ENCODE measurements at places on chromosomes 3 and 15.

DNA sequence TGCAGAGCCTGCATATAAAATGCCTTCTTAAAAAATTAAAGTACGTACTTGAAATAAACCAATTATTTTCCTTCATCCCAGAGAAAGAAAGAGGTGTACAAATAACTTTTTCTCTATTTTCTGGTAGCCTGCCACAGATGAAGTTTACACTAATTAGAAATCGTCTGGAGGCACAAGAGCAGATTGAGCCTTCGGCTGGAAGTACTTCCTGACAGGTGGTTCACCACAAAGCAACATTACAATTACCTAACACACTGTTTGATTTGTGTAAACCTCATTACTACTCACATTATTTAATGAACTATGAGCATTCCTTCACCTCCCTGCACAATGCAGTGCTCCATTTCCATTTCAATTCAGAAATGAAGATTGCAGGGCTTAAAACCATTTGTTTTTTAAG is 856.1 kb downstream of the SI start:
- DNase-seq: no peak

DNA sequence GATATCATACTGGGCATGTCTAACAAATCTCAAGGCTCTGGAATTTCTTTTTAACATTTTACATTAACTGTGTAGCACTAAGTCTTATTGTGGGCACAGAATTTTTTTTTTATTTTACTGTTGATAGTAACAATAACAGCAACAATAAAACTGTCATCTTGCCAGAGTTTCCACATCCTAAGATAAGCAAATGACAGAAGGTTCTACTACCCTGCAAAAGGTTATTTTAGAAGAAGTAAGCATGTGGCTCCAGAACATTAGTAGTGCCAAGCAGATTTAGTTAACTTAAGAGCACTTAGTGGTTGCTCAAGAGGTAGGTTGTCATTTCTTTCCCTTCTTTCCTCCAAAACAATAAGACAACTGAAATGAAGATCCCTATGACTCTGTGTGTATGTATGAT is 743.0 kb upstream of the CBLB start:
- no peak for DNase-seq

DNA sequence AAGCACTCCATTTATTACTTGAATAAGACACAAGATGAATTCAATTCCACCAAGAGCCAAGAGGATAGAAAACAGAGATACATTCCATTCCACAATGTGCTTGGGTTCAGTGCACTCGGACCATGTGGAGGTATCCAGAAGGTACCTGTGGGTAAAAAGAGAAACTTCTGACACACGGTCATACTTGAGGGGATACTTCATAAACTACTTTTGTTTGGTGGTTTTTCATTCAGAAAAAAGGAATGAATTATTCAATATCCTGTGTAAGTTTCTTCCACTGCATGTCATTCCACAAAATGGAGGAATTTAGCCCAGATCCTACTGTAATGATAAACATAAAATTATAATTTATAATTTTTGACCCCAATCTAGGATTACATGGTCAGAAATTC is 5.7 kb downstream of the TM4SF1 start:
- DNase-seq: no peak

GRCh38 chr3:124793054-124793739 is 62.9 kb downstream of the UMPS start:
- peak; percentile 49 for DNase-seq

DNA sequence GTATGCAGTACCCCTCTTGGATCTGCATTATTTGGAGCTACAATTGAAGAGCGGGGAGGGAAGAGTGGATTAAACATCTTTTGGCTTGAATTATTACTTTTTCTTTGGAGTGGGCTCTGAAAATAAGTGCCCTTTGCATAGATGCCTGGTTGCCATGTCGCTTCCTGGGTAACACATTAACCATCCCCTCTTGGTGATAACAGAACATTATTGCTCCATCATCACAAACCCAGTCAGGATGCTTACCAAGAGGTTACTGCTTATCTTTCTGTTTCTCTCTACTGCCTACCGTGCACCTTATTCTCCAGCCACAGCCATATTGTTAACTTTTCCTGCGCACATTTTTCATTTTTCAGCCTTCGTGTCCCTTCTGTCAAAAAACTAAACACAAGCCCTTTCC is 42.7 kb upstream of the CLRN1 start:
- no peak for DNase-seq

DNA sequence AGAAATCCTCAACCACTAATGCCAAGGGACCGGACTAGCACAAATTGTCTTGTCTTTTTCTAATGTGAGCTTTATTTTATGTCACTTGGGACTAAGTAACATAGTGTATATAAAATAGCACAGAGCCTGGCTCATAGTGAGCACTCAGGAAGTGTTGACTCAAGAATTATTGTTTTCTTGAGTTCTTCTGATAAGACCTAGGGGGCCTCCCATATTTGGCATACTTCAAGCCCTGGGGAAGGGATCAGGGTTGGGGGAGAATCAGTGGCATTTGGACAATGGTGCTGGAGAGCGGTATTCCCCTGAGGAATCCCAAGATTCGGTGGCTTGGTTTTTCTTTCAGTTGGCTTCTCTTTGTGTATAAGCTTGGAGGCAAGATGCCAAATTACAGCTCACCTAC is 19.4 kb downstream of the ZNF80 start:
- no peak for DNase-seq

GRCh38 chr3:65338571-65338970 is 650.8 kb upstream of the ADAMTS9 start:
- DNase-seq: no peak

DNA sequence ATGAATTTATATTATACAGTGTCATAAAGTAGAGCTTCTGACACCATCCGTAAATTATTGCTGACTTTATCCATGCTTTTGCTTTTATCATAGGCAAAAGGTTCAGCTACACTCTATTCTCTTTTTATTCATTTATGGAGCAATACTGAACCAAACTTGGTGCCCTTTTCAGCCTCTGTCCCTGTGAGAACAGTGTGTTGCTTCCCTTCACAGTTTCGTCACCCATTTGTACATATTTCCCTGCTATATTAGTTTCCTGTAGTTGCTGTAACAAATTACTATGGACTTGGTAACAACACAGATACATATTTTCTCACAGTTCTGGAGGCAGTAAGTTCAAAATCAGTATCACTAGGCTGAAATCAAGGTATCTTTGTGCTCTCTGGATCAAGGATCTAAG is 2.8 kb upstream of the RPL24 start:
- peak; percentile 58 for DNase-seq

DNA sequence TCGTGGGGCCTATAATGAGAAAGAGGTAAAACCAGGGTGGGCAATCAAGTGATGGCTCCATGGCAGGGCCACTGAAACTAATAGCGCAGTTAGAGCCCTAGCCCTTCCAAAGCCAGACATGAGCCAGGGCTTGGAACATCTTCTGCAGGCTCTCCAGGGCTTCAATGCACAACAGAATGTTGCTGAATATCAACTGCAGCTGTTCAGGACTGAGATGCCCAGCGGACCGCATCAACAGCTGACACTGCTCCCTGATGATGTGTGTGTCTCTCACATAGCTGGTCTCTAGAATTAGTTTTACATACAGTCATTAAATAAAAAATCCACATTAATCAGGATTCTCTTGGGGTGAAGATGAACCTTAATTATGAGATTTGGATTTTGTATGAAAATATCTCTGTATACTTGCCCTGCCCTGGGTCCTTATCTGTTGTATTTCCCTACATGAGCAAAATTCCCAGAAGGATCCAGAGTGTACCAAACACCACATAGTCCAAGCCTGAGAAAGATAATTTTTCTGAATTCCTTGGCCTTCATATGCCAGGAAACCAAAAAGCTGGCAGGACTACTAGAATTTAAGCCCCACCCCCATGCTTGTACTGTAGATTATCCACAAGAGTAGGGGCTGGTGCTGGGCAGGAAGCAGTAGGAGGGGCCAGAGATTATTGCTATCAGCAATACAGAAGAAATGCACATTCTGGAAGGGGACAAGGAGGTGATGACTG is 7.7 kb upstream of the GOLGB1 start:
- no peak for DNase-seq

DNA sequence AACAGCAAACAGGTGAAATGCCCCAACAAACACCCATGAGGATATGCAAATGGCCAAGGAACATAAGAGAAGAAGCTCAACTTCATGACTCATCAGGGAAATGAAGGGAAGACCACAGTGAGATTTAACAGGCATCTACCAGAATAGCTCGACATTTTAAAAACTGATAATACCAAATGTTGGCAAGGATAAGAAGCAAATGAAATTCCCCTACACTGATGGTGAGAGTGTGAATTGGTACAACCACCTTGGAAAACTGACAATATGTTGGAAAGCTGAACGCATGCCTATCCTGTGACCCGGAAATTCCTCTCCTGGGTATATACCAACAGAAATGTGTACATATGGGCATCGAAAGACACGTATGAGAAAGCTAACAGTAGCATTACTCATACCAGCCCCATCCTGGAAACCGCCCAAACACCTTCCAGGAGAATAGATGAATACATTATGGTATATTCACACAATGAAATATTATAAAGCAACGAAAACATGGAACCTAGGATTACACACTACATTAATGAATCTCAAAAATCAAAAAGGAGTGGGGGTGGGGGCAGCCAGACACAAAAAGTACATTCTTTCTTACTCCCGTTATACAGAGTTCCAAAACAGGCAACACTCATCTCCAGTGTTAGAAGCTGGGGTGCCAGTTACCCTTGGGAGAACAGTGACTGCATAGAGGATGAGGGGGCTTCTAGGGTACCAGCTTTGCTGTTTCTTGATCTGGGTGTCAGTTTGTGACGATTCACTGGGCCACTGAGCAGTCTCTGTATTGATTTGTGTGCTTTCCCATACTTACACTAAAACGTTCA is 16.9 kb downstream of the RFTN1 start:
- DNase-seq: no peak

DNA sequence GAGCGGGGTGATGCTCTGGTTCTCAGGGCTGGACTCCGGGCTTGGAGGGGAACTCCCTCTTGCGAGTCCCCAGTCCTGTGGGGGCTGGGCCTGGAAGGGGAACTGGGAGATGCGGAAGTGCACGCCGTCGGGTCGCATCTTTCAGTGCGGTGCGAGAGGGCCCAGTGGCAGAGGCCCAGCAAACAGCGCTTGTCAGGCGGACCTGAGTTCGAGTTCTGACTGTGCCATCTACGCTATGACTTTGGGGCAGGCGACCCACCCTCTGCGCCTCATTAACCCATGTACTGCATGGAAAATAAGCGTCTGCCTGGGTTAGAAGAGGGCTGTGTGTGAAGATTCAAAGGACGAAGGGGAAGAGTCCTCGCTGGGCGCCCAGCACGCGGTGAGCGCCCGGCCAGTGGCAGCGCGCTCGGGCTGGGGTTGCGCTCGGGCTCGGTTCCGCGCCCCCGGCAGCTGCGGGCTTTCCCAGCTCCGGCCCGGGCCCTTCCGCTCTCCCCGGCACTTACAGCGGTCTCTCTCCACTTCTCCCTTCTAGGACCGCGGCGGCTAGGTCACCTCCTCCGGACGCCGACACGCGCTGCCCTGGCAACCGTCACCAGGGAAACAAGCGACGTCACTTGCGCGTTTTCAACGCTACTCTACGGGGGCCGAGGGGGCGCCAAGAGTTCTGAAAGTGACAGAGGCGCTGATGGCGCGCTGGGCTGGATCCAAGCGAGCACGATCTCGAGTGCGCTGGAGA is at the start of gene CCDC13:
Gene CCDC13 (minus strand): TSS at position 584 of the 739 bp plus-strand sequence. CDS start 14,908 bp downstream, outside the sequence.
- DNase-seq: peak; percentile 98

DNA sequence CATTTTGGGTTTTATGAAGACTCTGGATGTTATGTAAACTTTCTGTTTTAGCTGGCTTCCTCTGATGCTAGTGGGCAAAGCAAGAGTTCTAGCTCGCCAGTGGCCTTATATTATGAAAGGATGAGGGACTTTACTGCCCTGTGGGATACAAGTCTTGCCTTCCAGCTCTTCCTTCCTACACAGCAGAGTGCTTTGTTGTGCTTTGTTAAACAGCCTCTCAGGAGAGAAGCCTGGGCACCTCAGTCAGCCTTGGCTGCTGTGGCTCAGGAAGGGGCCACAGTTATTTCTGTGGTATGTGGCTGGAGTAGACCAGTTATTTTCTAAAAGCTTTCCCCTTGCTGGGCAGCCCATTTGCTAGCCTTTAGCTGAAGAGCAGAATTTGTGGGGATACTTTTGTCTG is 69.5 kb upstream of the SUCLG2 start:
- no peak for DNase-seq

DNA sequence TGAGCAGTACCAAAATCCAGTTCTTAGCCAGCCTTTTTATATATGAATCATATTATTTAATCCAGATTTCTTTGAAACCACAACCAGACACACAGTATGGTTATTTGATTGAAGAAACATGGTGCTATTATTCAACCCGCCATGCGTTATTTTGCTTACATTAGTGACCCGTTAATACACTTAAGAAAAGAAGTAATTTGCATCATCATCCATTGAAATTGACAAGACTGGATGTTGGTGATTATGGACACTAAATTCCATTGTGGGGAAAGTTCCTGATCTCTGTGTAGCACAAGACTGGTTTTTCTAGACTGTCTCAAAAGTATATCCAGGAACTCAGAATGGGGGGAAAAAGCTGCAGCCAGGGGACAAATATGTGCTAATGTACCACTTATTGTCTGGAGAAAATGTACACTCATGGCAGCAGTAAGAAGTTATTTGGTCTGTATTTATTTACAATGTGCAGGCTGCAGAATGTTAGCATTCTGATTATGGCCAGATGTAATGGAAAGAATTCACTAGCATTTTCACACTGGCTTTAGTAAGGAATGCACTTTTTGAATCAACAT is 80.3 kb downstream of the FILIP1L start:
- no peak for DNase-seq

DNA sequence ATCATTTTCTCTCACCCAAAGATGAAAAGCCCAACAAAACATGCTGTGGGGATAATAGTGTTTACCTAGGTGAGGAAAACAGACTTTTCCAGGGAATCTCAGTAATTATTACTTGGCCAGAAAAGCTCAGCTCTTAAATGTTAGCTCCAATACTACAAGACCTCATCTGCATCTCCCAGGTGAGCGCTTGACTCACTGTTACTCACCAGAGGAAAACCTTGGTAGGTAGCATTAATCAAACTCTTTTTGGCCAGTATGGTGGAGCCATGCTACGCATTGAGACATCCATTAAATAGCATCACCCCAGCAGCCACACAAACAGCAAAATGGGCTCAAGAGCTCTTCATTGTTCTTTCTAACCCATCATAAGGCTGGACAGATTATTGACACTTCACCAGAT is 99.0 kb downstream of the TIGIT start:
- no peak for DNase-seq

DNA sequence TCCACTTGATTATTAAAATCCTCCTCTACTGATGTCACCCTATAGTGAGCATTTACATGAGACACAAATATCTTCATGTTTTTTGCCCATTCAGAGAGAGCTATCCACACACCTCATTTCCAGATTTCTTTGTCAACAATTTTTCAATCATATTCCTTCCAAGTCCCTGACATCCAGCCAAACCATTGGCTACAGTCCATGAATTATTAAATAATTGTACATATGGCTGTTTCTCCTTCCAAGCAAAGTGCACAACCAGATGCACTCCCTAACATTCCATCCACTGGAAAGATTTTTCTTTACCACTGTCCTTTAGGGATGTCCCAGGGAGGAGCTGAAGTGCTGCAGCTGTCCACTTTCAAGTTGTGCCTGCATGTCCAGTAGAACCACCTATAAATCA is 328.0 kb upstream of the MDFIC2 start:
- no peak for DNase-seq

- no peak for DNase-seq
Measured at GRCh38 chr3:15846606-15847005, 48.8 kb upstream of the ANKRD28 start.

- DNase-seq: peak; percentile 53
Measured at GRCh38 chr15:79378394-79379109, 53.6 kb upstream of the MINAR1 start.

All from suppressor macrophage treated with lipopolysaccharide for 1 hour (primary cell).